A549 treated with CpdA at 1 μM for 4 hours (cell line): ENCODE measurements at places on chromosomes 16 and 17. TPM values are rescaled to one million over a fixed set of nuclear protein-coding genes. Genes with fewer than 3 reads are reported as not detected.

PITPNM3 gene
- 1.7 to 2.4 TPM (median 1.9 TPM) in 5 replicates for total RNA-seq

SYCE1L gene
- 5.3 to 11.9 TPM (median 8.4 TPM) in 5 replicates for total RNA-seq

SLC35G6 gene
- not detected in 5 replicates for total RNA-seq

DPEP3 gene
- total RNA-seq, result not detected in 5 replicates

WNT3 gene
- total RNA-seq, result 4.4 to 6.4 TPM (median 5.6 TPM) in 5 replicates

CCL1 gene
- total RNA-seq, result not detected in 5 replicates

AANAT gene
- total RNA-seq, result 0.25 to 0.50 TPM (median 0.31 TPM) in 4 of 5 replicates, not detected in the other
